ENCODE measurements at places on chromosomes 5 and 9.

- no peak for DNase-seq
These were observed 179.7 kb upstream of the DAB2 start for GRCh38 chr5:39604491-39604890.

DNA sequence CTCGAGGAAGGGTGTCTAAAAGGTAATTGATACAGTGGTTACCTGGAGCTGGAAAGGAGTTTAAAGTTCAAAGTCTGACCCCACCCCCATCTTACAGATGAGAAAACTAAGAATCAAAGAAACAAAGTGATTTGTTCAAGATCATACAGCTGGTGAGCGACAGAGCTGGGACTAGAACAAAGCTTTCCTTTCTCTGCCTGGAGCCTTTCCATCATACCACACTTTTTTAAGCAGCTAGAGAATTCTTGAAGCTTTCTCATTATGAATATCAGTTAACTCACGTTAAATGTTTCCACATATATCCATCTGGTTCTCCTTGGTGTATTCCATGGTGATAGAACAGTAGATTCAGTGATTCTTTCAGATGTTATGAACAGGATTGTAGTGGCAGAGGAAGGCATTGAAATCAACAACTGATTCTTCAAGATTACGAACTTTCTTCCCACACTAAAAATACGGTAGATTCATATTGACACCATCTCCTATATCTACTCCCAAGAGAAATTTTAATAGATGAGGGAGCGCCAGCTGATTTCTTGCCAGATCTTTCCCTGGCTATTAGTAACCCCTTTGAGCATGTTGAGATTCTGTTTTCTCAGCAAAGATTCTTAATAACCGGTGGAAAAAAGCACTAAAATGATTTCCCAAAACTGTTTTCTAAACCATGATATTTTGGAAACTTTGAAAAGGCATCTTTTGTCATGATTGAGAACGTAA is 233.7 kb downstream of the ADAMTSL1 start:
- no peak for DNase-seq

- DNase-seq, result no peak
These were observed 922 bp downstream of the LMX1B start for GRCh38 chr9:126614455-126615244.

DNA sequence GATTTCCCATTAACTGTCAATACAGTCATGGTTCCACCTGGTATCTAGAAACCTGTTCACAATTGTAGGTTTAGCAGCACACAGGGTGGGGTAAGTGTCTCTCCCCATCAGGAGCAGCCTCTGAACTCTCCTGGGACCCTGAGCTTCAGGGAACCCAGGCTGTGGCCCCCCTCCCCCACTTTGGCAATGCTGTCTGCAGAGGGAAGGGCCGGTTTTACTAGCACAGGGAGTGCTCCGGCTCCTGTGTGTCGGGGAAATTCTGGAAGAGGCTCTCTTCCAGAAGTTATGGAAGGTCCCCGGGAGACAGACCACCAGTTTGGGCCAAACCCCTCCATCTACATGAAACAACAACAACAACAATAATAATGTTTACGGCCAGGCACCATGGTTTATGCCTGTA is 9.9 kb downstream of the DAB2IP start:
- no peak for DNase-seq

- no peak for DNase-seq
These were observed 105.6 kb downstream of the KCTD16 start for GRCh38 chr5:144276034-144276822.

- DNase-seq, result no peak
These were observed 1929.6 kb upstream of the CDH6 start for GRCh38 chr5:29263915-29264351.

GRCh38 chr5:129631961-129632360 is 115.9 kb upstream of the MINAR2 start:
- DNase-seq, result no peak

GRCh38 chr9:108049671-108050494 is 560.3 kb upstream of the KLF4 start:
- no peak for DNase-seq

DNA sequence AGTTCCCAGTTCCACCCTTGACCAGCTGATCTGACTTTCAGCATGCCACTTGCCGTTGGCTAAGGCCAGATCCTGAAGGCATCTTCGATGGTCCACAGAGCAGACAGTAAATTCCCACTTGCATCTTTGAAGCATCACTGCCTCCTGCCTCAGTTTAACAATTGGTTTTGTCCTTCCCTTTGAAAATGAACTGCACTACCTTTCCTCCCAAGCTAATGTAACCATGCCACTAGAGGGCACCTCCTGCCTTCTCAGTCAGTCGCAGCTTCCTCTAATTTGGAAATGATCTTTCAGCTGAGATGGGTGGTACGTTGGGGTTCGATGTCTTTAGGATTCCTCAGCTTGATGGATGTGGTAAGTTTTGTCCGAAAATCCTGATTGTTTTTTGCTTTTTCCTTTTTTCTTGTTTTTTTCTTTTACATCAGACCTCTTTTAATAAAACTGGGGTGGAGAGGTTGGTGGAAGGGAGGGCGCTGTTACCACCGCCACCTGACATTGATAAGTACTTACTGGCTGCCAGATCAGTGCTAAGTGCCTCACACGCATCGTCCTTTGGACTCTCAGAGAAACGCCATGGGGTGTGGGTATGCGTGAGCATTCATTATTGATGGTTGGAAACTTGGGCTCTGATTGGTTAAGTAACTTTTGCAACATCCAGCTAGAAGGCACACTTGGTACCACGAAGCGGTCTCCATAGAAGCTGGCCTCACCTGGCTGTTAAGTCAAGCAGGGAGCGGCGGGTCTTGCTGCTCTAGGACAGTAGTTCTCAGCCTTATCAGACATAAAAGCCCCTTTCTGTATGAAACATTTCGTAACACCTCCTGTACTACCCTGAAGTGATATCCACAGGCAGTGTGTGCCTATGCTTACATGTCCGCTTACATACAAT is 16.9 kb downstream of the PTTG1 start:
- DNase-seq, result peak; percentile 31

- DNase-seq, result peak; percentile 63
These were observed 1.5 kb downstream of the SMARCA2 start for GRCh38 chr9:2016408-2017330.

DNA sequence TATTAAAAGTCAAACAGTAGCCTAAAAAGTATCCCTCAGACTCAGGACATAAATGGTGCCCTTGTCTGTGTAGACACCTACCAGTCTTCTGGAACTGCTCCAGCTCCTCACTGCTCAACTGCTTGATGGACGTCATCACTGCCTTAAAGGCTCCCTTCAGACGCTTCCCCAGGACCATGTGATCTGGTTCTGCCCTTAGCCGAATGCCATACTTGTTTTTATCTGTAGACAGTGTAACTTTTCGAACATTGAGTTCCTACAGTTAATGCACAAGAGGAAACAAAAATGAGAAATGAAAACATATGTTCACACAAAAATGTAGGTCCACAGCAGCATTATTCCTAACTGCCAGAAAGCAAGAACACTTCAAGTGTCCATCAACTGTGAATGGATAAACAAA is 46.2 kb downstream of the IARS1 start:
- no peak for DNase-seq

- peak; percentile 25 for DNase-seq
These were observed 553 bp downstream of the MAP3K1 start for GRCh38 chr5:56815658-56816545.

DNA sequence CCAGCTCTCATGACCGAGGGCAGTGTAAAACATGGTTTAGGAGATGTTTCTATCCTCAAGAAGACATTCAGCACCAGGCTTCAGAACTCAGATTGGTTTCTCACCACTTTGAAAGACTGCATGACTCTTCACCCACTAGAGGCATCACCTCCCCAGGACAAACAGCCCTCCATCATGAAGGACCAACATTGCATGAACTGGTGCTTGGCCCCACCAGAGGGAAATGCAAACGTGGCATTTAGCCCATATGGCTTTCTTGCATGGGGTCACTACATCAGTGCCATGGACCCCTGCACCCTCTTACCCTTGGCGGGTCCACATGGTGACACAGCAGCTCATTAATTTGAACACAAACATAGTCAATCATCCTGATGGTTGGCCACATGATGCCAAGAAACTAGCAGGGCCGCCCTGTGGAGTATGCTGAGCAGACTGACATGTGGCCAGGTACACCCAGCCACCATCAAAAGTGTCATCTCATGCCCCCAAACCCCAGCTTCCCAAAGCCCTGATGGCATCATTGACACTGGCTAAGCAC is 129.5 kb upstream of the FSTL4 start:
- DNase-seq, result no peak

- no peak for DNase-seq
These were observed 29.4 kb upstream of the ATP6V1G1 start for GRCh38 chr9:114558027-114558675.

GRCh38 chr9:133528876-133529241 is 4.1 kb upstream of the MYMK start:
- no peak for DNase-seq

DNA sequence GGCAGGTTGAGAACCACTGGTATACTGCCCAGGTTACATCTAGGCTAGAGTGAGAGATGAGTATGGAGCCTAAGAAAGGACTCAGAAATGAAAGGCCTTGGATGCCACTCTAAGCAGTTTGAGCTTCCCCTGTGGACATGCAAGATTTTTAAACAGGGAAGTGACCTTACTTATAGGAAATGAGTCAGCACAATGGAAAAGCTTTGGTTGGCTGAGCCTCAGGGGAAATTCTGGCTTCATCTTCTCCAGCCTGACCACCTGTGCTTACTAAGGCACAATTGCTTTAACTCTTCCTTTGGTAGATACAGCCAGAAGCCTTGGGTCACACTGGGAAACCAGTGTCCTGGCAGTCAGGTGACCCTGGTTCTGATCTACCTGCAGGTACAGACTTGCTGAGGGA is 380.2 kb upstream of the ZNF462 start:
- no peak for DNase-seq

- DNase-seq, result no peak
These were observed 23.3 kb downstream of the HMHB1 start for GRCh38 chr5:143835251-143835650.

DNA sequence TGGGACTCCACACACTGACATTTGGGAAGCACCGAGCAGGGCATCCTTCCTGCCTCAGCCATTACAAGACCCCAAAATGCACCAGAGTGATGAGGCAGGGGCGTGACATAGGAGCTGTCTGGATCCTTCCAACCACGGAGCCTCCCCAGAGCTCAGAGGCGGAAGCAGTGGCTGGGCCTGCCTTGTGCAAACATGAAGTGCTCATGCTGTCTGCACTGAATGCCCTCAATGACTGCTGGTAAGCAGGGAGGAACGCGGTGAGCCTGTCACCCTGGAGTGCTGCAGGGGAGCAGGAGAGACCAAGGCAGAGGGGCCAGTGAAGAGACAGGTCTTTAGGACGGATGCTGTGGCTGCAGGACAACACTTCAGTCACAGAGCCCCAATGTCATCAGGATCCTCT is 60.2 kb upstream of the HRH2 start:
- no peak for DNase-seq

DNA sequence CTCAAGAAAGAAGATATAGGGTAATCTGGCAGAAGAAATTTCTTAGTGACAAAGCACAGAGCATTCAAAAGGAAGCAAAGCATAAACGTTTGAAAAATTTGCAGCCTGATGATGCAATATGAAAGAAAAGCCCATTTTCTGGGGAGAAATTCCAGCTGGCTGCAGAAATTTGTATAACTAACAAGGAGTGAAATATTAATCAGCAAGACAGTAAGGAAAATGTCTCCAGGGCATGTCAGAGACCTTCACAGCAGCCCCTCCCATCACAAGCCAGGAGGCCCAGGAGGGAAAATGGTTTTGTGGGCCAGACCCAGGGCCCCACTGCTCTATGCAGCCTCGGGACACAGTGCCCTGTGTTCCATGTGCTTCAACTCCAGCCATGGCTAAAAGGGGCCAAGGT is 359.4 kb downstream of the HINT1 start:
- no peak for DNase-seq

- no peak for DNase-seq
These were observed 31.4 kb upstream of the SARDH start for GRCh38 chr9:133769511-133770075.

DNA sequence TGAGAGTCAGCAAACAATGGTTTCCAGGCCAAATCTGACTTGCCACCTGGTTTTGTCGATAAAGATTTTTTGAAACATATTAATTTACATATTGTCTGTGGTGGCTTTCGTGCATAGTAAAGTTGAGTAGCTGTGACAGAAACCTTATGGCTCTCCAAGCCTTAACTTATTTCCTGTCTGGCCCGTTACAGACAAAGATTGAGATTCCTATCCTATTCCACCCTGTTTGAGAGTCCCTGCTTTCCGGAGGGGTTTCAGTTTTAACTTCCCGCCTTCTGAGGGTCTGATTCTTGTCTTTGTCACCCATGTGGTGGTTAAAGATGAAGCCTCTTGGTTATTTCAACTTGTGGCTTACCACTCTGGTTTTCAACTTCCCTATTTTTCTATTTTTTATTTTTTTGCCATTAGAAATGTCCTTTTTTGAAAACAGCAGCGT is 11.4 kb downstream of the OTULIN start:
- no peak for DNase-seq

- no peak for DNase-seq
These were observed 225.0 kb downstream of the PBX3 start for GRCh38 chr9:125972012-125972729.

- DNase-seq, result no peak
These were observed 11.0 kb downstream of the DAB2 start for GRCh38 chr5:39413771-39414170.

DNA sequence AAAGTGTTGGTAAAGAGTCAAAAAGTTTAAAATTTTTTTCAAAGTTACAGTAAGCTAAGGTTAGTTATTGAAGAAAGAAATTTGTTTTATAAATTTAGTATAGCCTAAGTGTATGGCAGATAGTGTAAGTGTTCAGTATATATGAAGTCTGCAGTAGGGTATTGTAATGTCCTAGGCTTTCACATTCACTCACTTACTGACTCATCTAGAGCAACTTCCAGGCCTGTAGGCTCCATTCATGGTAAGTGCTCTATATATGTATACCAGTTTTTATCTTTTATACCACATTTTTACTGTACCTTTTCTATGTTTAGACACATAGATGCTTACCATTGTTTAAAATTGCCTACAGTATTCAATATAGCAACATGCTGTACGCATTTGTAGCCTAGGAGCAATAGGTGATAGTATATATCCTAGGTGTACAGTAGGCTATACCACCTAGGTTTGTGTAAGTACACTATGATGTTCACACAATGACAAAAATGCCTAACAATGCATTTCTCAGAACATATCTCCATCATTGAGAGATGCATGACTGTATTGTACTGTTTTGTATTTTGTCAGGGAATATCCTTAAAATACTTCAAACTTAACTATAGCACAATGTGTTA is 38.5 kb downstream of the CYSTM1 start:
- no peak for DNase-seq

Data from T-helper 22 cell (primary cell).